ENCODE measurements at places on chromosomes 11 and 22.

DNA sequence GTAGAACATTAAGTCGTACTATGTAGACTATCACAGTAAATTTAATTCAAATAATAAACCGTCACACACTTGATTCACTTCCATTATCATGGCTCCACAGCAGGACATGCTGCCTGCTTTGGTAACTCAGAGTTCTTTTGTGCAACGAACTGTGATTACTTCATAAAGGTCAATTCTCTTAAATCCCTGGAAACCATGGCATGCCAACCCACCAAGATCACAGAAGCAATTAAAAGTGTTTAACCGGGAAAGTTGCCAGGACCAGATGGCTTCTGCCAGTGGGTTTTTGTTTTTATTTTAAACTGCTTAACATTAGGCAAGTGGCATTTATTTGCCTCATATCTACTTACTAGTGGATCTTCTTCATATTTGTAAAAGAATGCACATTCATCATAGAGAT lies 1162.1 kb downstream of the DLG2 start:
- no peak for DNase-seq

DNA sequence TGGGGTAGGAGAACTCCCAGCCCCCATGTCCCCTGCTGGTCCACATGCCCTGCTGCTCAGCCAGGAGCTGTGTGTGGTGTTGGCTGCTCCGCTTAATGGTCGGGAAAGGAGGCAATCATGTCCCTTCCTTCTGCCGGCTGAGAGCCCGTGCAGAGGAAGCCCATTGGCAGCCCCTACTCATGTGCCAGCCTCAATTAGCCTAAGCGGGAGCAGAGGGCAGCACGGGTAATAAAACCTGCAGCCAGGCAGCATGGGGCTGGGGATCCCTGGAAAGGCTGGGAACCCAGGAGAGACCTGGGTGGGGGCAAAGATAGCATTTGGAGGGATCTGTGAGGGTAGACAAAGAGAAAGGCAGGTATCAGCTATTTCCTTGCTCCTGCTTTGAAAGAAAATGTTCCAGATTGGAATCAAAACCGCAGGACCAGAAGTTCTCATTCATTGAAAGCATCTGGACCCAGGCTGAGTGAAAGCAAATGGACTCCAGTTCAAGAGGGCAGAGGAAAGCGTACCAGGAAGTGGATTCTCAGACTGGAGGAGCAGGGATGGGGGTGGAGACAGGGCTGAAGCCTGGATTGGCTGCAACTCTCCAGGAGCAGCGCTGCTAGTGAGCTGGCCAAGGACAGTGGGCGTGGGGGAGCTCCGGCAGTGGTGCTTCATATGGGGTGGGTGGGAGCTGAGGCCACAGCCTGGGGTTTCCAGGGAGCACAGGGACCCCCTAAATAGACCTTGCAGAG lies 103.4 kb upstream of the NECTIN1 start:
- DNase-seq: no peak

- DNase-seq: no peak
Measured at GRCh38 chr11:23959462-23959861, 537.4 kb upstream of the LUZP2 start.

DNA sequence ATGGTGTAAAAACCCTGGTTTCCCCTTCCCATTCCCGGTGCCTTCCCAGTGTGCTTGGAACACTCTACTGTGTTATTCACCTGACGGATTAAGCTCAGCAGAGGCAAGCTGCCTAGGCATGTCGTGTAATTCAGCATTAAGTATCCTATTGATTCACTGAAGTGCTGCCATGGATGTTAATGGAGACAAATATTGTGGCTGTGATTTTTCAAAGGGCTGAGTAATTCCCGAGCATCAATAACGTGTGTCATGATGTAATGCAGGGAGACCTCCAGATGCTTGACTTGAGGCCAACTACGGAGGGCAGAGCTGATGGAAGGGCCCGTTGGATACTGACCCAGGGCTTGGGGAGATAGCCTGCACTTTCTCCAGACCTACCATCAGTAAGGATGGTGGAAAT lies 269.0 kb downstream of the ST3GAL4 start:
- no peak for DNase-seq

DNA sequence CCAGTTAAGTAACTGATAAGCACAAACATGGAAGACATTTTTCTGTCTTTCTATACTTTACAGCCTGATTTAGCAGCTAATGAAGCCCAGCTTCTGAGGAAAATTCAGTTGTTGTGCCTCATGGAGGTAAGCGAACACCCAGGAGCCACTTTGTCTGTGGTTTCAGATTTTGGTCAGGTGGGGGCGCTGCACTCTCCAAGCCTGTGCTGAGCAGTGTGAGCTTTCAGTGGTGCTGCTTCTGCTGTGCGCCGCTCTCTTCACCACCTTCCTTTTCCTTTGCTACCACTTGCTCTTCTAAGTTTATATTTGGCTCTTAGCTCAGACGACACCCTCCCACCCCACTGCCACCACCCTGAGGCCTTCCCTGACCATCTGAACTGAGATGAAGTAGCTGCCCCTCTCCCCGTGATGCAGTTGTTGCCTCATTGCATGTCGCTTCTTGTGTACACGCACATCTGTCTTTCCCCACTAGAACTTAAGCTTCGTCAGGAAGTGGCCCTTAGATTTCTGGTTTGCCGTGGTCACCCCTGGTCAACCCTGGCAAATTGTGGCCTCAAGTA lies 14.0 kb downstream of the PSMD13 start:
- DNase-seq: peak; percentile 66

GRCh38 chr11:2717561-2718325 lies 17.9 kb upstream of the KCNQ1OT1 start:
- no peak for DNase-seq

DNA sequence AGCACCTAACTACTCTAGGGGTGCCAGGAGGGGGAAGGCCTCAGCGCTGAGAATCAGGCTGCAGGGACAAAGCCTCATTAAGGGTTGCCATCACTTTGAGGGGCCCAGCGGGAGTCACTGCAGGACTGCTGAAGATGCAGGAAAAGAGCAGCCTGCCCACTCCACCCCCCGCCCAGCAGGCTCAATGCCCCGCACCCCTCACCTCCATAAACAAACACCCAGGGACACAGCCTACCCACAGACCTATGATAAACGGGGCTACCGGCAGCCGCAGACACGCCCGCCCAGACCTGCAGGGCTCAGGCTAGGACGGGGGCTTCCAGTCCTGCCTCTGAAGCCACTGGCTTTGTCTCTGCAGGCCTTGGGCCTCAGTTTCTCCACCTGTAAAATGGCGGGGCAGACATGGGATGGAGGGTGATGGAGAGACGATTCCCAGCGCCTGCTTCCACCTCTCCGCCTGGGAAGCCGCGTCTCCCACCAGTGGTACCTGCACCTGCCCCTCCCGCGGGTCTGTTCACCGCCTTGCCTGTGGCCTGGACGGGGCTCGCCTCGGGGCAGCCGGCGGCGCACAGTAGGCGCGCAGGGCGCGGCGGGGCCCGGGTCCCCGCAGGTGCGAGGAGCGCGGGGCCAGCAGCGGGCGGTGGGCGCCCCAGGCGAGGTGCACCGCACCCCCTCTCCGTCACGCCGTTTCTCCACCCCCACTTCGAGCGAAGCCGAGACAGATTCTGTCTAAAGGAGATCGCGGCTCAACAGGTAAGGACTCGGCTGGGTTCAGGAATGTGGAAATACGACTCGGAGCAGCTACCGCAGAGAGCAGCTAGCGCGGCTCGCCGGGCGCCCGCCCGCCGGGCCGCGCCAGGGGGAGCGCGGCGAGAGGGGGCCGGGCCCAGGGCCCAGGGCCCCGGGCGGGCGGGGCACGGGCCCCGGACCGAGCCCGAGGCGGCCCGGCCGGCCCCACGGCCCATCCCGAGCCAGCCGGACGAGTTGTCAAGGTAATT lies 1.5 kb downstream of the WNT7B start:
- no peak for DNase-seq

DNA sequence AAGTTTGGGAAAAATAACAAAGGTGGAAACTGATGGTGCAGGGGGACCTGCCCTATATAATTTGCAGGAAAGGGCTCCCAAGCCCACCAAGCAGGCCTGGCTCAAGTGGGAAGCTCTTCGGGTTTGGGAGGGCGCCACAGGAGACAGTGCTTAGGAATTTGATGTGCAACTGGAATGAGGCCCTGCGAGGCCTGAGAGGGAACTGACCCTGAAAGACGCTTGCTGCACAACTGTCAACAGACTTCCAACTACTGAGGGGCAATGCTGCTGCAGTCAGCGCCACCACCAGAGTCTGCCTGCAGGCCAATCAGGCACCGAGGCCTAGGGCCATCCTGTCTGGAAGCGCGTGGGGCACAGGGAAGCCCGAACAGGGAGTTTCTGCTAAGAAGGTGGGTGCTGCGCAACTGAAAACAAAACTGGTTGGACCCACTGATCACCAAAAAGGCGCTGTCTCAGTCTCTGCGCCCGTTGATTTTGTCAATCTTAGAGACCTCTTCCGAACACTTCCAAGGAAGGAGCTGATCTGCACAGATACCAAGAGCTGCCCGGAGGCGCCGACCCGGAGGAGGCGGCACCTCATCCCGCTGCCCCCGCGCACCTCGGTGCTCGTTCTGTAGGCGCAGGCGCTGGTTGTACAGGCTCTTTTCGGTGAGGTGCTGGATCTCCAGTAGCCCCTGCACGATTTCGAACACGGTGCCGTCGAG lies 667 bp downstream of the DGCR6L start:
- no peak for DNase-seq

GRCh38 chr11:15624701-15625100 lies 510.0 kb downstream of the INSC start:
- DNase-seq: no peak

DNA sequence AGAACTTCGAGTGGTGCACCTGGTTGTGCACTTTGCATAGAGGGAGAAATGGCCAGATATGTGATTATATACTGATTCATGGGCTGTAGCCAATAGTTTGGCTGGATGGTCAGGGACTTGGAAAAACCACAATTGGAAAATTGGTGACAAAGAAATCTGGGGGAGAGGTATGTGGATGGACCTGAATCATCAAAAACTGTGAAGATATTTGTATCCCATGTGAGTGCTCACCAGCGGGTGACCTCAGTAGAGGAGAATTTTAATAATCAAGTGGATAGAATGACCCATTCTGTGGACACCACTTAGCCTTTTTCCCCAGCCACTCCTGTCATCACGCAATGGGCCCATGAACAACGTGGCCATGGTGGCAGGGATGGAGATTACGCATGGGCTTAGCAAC lies 48.0 kb upstream of the NARS2 start:
- no peak for DNase-seq

DNA sequence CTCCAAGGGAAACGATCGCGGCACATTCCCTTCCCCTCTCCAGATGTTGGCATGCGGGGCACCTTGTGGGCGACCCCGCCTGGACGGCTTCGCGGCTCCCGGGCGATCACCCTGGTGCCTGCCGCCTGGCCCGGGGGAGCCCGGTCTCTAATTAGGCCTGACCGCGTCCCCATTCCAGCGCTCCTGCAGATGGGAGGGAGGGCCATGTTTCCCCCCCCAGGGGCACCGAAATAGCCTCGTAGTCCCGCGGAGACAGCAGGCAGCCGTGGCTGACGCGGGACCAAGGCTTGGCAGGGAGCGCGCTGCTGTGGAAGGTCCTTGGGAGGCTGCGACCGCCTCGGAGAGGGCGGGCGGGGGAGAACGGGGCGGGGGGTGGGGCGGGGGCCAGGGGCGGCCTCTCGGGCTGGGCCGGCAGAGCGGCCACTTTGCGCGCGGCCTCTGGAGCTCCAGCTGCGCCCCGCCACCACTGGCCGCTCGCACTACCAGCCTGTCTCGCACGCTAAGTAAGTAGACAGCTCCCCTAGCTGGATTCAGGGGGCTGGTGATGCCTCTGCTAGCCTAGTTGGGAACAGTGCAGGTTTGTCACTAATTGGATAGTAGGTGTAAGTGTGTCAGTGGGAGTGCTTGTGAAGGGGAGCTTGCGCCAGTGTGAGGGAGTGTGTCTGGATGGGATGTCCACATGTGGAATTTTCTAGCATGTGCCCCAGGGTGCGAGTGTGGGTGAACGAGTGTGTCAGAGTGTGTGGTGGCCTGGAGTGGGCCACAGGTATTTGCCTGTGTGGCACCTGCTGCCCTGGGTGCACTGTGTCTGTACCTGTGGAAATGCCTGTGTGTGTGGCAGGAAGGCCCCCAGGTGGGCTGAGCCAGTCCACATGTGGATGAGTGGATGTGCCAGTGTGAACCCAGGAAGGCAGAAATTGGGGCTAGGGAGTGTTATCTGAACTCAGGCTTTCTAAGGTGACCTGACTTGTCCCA lies at the start of gene INSC:
INSC (plus strand) TSS at position 423 of the 975 bp plus-strand sequence. CDS start 34,252 bp downstream, outside the sequence.
- no peak for DNase-seq

DNA sequence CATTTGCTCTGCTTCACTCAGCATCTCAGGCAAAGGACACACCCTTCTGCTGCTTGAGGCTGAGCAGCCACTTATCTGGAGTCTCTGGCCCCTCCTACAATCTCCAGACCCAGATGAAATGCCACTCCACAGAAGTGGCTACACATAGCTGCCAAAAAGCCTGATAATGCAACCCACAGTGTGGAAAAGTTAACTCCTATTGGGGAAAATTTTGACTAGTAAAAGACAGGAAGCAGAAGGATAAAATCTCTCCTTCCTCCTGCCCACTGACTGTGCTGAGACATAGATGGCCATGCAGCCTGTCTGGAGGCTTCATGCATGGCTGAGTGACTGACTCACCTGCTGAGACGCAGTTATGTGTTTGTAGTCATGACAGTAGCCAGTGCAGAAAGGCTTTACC lies 92.3 kb upstream of the TEAD1 start:
- no peak for DNase-seq

GRCh38 chr11:131908316-131908715 lies 537.9 kb downstream of the NTM start:
- no peak for DNase-seq

- DNase-seq: no peak
Measured at GRCh38 chr11:113419454-113420003, 31.9 kb downstream of the ANKK1 start.
